ENCODE measurements at places on chromosomes 2 and 18.

DNA sequence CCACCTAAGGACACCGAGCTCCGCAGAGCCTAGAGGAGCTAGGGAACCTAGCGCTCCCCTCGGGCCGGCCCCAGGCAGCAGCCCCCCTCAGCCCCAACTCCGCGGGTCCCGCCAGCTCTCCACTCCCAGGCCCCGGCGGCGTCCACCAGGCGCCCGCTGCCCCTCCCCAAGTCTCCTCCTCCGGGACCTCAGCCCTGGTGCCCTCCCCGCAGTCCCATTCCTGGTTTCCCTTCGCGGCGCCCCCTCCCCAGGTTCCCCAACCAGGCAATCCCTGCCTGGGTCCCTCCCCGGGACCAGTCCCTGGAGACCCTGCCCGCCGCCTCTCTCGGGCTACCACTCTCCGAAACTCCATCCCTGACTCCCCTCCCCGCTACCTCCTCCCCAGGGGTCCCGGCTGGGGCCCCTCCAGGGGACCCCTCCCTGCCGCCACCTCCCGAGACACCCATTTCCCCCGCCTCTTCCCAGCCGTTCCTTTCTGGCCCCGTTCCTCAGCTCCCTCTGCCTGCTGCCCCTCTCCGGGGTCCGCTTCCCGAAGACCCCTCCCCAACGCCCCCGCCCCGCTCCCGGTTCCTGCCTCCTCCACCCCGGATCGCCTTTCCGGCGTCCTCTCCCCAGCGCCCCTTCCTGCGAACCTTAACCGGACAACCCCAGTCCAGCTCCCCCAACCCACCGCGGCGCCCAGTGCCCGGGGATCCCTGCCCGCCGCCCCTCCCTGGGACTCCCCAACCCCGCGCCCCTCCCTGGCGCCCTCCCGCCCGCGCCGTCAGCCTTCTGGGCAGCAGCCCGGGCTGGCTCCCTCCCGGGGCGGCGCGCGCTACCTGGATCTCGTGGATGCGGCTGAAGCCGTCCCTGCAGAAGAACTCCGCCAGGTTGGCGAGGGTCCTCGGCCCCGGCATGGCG is 678 bp downstream of the CYP27C1 start:
- DNase-seq, result no peak

GRCh38 chr2:152694161-152694661 is 23.1 kb downstream of the PRPF40A start:
- peak; percentile 55 for DNase-seq

GRCh38 chr2:2827761-2828221 is 496.7 kb upstream of the MYT1L start:
- DNase-seq, result no peak

DNA sequence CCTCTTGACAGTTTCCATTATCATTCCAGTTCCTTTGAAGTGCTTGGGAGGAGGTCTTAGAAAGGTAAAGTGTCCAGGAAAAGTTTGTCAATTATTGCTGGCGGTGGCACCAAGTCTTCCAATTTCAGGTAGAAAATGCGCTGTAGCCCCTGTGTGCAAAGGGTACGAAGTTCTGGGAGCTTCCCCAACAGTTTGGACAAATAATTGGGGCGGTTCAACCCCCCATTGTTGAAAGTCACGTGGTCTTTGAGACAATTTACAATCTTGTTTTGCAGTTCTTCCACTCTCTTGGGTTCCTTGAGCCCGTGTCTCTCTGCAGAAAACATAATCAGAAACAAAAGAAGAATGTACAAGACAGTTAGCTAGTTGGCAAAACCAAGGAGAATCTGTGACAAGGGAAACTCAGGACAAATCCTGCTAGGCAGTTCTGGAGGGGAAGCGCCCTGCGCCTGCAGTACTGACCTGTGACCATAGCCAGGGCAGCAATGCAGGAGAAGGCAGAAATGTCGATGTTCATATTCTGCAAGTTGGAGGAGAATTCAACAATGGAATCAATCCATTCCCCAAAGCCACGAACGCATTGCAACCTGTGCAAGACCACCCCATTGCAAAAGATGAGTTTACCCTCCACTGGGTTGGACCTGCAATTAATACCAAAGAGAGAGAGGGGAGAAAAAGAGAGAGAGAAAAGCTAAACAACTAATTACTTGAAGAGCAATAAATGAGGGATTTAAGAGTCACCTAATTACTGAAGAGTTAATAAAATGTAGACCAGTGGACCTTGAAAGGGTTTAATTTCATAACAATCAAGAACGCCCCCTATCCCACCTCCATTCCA is 6.6 kb downstream of the NR4A2 start:
- no peak for DNase-seq

GRCh38 chr2:210027608-210028007 is 25.2 kb downstream of the RPE start:
- no peak for DNase-seq

GRCh38 chr2:223264541-223265193 is 212.7 kb downstream of the KCNE4 start:
- DNase-seq, result no peak

DNA sequence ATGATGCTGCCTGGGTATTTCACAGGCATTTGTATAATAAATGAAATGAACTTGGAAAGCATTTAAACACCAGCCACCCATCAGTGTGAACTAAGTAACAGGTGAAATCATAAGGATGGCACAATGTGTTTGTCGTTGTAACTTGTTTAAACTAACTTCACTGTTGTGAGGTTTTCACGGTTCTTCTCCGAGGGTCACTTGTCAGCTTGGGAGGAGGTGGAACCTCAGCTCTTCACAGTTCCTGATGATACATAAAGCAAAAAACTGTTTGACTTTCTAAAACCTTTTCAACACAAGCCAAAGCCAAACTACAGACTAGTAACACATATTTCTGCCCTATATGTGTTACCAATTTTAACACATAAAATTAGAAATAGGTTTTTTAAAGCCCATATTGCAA is 13.1 kb downstream of the TMEM18 start:
- DNase-seq, result no peak

GRCh38 chr2:110783196-110783873 is 51.0 kb downstream of the ACOXL start:
- DNase-seq, result no peak

- DNase-seq, result peak; percentile 26
Observed at GRCh38 chr2:12709207-12709522, 7.6 kb upstream of the TRIB2 start.

GRCh38 chr2:24658531-24659202 is 134.5 kb downstream of the PTRHD1 start:
- no peak for DNase-seq

DNA sequence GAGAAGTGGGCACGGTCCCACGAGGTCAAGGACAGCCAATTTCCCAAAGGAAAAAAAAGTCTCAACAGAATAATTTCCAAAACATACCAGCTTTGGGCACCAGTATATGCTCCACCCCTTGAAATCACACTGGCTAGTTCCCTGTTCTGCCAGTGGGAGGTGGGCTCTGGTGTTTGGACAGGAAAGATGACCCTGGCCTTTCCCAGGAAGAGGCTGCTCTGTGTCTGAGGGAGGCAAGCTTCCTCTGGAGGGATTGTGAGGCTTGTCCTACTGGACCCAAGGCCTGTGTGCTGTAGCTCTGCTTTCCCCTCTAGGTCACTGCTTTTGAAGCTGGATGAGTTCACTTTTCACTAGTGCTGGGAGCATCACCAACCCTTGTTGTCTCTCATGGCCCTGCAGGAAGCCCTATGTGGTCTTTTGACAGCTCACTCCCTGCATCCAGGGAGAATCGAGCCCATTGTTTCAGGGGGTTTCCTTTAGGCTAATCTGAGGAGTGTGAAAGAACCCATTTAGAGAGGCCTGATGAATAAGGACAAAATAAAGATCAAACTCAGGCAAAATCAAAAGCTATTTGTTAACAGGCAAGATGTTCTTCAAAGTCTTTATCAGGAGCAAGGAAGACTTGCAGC is 36.3 kb downstream of the CXCR4 start:
- no peak for DNase-seq

GRCh38 chr18:76259096-76259495 is 235.9 kb downstream of the ZNF516 start:
- DNase-seq, result no peak

GRCh38 chr18:69250305-69251151 is 150.2 kb upstream of the DOK6 start:
- no peak for DNase-seq

DNA sequence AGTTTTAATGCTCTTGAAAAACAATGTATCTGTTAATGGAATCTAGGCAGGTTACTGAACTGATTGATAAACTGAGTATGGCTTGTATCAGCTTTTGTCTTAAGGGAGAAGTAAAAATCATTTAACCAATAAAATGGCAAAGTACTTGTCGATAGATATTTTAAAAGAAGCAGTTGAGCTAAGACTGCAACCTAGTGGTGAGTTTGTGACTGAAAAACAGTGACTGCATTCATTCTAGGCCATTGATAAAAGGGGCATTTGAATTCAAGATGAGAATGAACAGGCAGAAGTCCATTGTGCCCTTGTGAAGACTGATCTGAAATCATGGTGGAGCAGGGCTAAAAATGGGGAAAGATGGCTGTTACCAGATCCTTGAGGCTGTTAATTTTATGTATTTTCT is 59.4 kb upstream of the MSTN start:
- DNase-seq, result peak; percentile 29

GRCh38 chr2:2188941-2189340 is 142.1 kb downstream of the MYT1L start:
- no peak for DNase-seq

DNA sequence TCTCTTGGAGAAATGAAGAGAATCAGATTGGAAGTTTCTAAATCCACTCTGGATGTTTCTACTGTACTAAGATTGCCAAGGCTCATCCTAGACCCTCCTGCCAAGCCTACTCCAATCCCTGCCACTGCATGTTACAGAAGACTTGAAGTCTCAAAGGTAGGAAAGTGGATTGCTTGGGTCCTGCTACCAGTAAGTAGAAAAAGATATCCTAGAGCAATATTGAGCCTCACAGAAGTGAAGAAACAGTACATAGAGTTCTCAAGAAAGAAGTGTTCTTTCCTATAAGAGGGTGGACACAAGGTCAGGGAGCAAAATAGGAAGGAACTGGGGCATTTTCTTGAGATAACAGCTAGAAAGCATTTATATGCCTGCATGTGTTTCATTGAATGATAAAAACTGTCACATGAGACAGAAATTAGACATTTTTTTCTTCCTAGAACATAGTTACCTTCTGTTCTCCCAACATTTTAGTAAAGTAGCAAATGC is 232.9 kb downstream of the RBM43 start:
- no peak for DNase-seq

GRCh38 chr18:59459369-59460071 is 100.5 kb upstream of the LMAN1 start:
- no peak for DNase-seq

DNA sequence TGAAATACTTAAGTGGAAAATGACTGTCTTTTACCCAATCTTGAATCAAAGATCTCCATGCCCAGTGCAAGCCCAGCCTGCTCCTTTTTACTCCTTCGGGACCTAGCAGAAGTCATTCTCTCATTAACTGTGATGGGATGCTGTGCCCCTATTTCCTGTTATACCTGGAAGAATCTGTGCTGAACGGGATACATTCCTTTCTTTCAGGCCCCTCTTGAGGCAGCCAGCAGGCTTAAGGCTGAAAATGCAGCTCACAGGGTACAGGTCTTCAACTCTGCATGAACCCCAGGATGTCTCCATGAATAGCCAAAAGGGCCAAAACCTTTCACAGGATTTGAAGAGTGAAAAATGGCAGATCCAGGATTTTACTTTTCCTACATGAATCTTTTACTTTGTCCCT is 784.8 kb upstream of the KLHL29 start:
- no peak for DNase-seq

DNA sequence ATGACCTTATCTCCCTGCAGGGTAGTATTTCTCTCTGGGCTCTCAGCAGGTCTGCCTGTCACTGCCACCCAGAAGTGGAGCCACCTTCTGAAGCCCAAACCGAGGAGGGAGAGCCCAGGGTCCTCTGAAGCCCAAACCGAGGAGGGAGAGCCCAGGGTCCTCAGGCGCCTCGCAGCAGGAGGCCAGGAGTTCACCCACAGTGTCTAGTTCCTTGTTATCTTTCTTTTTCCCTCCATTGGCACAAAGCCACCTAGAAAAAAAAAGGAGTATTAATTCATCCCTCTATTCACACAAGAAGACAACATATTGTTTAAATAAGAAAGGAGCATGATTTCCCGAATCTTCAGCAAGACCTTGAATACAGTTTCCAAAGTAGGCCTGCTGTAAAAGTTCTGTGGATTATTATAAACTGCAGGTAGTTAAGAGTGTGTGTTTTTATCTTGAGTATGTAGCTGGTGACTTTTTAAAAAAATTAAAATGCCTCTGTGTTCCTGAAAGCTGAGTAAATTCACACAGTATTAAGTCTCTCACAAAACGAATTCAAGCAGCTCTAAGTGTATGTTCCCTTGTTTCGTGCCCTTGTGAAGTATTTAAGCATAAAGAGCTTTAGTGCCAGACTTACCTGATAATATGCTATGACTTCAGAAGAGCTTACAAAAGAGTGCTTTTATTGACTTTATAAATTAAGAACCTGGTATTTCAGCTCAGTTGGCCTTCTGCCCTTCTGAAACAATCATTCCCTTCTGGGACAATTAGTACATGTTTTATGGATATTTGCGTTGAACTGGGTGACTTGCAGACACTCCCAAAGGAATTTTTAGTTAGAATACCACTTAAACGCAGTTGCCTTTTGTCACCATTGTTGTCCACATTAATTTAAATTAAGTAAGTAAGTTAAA is 11.7 kb upstream of the GRHL1 start:
- no peak for DNase-seq

DNA sequence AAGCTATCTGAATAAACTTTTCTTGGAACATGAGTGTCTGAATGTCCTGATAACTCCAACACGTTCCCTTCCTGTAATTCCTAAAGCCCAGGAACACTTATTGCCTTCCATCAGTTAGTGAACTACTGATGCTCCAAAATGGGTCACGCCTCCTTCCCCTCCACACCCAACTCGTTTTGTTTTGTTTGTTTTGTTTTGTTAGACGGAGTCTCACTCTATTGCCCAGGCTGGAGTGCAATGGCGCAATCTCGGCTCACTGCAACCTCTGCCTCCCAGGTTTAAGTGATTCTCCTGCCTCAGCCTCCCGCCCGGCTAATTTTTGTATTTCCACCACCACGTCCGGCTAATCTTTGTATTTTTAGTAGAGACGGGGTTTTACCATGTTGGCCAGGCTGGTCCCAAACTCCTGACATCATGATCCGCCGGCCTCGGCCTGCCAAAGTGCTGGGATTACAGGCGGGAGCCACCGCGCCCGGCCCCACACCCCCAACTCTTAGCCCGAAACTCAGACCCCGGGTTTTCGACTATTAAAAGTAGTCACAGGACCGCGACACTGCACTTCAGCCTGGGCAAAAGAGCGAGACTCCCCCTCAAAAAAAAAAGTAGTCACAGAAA is 774 bp downstream of the IER3IP1 start:
- no peak for DNase-seq

GRCh38 chr2:241965931-241966412 is 96.4 kb downstream of the RTP5 start:
- DNase-seq, result peak; percentile 34

DNA sequence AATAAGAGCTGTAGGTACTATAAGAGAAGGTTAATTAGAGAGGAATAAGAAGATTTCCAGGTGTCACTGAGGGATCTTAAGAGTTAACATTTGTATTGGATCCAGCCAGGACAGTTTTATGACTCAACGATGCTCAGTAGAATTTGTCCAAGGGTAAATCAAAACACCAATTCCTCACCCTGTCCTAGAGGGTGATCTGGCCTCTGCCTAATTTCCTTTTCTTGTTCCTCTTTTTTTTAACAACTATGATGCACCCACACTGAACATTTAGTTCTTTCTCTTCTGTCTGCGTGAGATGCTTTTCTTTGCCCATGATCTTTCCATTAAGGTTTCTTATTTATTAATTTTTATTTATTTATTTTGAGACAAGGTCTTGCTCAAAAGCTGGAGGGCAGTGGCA is 92.0 kb downstream of the PMS1 start:
- no peak for DNase-seq

Data from CD4-positive, alpha-beta T cell treated with Interleukin-1 beta for 1 hour (primary cell).